ENCODE measurements at places on chromosomes 3 and 15.

DNA sequence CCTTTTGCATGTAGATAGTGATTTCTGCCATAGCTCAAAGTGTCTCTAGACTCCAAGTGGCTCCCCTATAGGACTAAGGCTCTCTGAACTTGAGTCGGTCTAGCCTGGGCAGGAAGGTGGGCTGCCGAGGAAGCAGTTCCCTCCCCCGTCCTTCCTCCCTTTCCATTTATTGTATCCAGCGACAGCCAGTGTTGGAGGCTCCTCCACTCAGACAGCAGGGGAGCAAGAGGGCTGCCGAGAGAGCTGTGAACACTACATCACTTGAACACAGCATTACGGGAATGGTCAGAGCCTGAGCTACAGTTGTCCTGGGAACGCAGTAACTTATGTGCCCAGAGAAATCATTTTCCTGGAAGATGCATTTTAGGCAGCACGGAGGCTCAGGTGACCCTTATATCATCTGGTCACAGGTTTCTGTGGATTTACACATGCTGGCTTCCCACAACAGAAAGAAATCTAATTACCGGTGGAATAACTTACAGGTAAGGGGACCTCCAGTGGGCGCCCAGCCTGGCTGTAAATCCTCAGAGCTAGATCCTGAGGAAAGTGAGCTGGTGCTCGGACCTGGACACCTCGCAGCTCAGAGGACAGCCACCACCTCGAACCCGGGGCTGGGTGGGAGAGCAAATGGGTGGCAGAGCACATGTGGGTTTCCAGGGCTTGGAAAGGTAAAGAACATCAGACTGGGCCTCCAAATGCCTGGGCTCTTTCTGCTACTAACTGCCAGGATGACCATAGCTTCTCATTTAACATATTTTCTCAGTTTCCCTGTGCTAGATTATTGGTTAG, 197.1 kb downstream of the UACA start:
- DNase-seq = no peak

DNA sequence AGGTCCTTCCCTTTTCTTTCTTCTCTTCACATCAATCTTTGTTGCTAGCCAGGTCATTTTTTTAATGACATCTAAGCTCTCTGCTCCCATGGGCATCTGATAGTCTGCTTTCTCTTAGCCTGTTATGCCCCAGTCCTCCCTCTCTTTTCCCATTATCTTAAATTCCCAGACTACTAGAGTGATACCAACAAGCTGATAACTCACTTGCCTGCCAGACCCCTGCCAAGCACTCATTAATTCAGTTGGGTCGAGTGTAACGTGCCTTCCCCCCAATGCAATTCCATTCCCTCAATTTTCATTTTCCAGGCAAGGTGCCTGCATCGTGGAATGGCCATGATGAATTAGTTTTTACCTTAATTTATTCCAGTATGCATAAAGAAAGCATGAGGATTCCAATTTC, 450.8 kb upstream of the ADAMTS9 start:
- no peak for DNase-seq

DNA sequence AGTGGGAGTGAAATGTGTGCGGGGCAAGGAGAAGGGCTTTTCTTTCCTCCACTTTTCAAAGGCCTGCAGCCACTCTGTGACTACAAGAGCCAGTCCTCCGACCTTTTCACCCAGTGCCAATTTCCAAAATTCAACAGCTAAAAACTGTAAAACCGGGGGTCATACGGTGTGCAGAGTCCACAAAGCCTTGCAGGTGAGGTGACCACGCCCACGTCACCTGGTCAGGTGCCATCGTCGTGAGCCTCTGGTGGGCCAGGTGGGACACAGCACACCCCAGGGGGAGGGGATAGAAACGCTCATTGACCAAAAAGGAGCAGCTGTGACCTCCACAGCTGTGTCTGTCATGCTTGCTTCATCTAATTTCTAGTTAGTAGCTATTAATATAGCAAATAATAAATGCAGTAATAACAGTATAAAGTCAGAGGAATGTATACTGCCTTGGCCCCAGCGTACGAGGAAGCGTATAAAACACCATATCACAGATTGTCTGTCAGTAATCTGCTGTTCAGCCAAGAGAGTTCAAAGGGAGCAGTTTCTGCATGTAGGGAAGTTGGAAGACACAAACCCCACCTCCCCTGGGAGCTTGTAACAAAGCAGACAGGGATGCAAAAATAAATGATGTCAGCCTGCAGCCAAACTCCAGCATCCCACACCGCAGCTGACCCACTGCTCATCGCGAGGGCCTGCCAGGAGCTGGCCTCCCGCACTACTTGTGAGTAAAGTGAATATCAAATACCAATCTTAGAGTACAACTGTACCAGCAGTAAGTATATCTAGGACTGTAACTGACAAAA, 86.7 kb downstream of the VGLL4 start:
- DNase-seq = no peak

DNA sequence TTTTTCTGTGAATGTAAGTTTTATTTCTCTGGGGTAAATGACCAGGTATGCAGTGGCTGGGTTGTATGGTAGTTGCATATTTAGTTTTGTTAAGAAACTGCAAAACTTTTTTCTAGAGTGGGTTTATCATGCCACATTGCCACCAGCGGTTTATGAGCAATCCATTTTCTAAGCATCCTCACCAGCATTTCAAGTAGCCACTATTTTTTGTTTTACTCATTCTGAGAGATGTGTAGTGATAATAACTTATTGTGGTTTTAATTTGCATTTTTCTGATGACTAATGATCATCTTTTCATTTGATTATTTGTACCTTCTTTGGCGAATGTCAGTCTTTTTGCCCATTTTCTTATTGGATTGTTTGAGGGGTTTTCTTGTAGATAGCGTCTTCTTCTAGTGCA, 56.2 kb downstream of the SPRED1 start:
- DNase-seq = no peak

DNA sequence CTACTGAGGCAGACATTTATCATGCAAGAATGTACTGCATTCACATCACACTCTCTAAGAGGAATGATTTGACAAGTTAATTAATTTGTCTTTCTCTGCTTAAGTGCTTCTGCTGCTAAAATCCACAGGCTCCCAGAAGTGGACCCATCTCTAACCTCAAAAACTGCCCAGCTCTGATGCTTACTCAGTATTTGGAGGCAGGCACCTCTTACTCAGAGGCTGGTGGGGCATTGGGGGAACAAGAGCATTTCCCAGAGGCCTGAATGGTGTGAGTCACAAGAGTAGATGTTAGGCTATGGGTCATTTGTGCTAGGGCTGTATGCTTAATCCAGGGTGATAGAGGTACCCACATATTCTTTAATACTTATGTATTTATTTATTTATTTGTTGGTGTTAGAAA, 34.4 kb upstream of the HCN4 start:
- no peak for DNase-seq
